Adrenal gland (tissue), 19 donors: ENCODE measurements at places on chromosomes 7 and 10. TPM values are rescaled to one million over a fixed set of nuclear protein-coding genes. Genes with fewer than 3 reads are reported as not detected.

DNA sequence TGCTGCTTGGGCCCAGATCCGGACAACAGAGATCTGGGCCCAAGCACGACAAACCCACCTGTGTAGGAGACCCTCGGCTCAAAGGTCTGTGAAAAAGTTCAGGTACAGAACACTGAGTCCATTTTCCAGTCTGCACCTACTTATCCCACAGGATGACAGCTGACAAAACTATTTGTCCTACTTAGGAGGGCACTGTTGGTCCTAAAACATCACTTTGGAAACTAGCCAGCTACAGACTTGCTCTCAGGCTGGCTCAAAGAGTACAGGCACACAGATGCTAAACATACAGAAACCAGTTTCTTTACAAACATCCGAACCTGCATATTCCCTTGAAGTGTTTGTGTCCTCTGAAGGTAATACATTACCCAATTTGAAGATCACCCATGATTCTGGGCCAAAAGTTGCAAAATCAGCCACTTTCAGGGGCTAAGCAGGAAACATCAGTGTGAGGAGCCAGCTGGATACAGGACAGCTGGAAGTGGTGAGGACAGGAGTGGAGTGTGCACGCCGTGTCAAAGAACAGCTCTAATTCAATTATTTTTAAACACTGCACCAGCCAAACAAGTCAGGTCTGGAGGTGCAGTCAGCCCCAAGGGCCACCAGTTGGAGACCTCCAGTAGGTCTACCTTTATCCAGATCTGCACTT, 88.5 kb downstream of the NOC3L start:
- peaks cover 30% of the 10 kb centered on the region for H3K4me1 ChIP-seq
- DNase-seq, result peak; percentile 20
- H3K4me3 ChIP-seq, result no peak overlapping the region
- no peaks in the 10 kb centered on the region for H3K36me3 ChIP-seq
- H3K27me3 ChIP-seq, result no peaks in the 10 kb centered on the region
- H3K27ac ChIP-seq, result no peak overlapping the region

DNA sequence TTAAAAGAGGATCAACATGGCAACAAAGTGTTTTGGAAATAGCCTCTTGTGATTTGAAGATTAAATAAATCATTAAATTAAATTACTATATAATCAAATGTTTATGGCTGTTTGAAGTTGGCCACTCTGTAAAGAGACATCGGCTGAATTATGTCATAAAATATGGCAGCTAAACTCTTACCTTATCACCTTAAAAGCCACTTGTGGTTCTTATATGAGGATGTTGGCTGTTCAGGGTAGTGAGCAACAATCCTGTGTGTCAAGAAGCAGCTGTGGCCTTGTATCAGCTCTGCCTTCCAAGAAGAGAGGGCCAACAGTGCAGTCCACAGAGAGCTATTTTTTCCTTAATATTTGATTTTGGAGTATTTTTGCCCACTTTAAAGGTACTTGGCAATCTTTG, 113.4 kb upstream of the CDK6 start:
- no peak overlapping the region for H3K4me3 ChIP-seq
- H3K27ac ChIP-seq, result no peak overlapping the region
- no peak for DNase-seq
- H3K27me3 ChIP-seq, result no peaks in the 10 kb centered on the region

Gene TEX36
- not detected for total RNA-seq

GRCh38 chr10:804191-804781, 114.8 kb upstream of the DIP2C start:
- H3K27me3 ChIP-seq, result no peaks in the 10 kb centered on the region
- peaks cover 10% of the 10 kb centered on the region for H3K4me1 ChIP-seq
- H3K36me3 ChIP-seq, result peaks cover 18% of the 10 kb centered on the region
- no peak overlapping the region for H3K27ac ChIP-seq
- peak; percentile 53 for DNase-seq

- H3K27me3 ChIP-seq, result no peaks in the 10 kb centered on the region
- H3K4me3 ChIP-seq, result no peak overlapping the region
- no peaks in the 10 kb centered on the region for H3K36me3 ChIP-seq
- H3K4me1 ChIP-seq, result no peaks in the 10 kb centered on the region
These were observed 125.3 kb upstream of the CELF2 start for GRCh38 chr10:10892290-10892875.

DNA sequence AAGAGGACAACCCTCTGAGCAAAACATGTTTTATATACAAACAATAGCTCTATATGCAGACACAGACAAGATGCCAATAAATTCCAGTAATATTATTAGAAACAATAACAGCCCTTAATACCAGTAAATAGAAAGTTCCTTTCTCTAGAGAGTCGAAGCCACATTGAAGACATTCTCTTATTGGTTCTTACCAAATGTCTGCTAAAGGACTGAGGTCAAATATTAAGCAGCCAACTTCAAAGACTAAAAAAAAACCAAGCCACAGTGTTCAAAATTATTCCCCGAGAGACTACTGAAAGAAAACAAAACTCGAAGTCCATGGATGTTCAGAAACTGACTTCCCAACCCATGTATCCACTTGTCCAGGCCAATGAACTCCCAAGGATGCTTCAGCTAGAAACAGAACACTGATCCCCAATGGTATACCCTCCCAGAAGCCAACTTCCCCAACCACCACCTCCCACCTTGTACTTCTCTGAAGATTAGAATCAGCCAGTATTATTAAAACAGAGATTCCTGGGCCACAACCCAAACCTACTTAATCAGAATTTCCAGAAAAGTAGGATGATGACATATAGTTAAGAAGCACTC, 51.9 kb downstream of the FAM13C start:
- H3K27me3 ChIP-seq, result no peaks in the 10 kb centered on the region
- H3K36me3 ChIP-seq, result no peaks in the 10 kb centered on the region
- H3K4me3 ChIP-seq, result no peak overlapping the region
- DNase-seq, result no peak
- no peak overlapping the region for H3K27ac ChIP-seq

Gene ADRA2A
- 4.0 TPM for total RNA-seq

- H3K36me3 ChIP-seq, result no peaks in the 10 kb centered on the region
- H3K4me3 ChIP-seq, result no peak overlapping the region
- no peak overlapping the region for H3K27ac ChIP-seq
- DNase-seq, result no peak
These were observed 8.8 kb downstream of the PFKP start for GRCh38 chr10:3076138-3076537.

DNA sequence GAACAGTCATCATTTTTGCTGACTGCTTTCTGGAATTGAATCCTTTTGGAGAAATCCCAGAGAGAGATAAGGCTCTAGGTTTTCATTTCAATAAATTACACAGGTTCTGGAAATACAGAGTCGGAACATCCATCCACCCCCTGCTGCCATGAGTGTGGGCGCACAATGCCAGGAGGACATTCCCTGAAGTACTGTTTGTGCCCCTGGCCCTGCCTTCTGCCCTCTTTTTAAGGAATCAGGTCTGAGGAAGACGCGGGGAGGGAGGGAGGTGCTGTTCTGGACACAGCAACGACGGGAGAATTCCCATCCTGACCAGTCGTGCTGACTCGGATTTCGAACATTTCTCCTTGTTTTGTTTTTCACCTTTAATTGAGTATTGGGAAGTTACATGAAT, 69.0 kb downstream of the SEC61G start:
- no peaks in the 10 kb centered on the region for H3K27me3 ChIP-seq
- H3K27ac ChIP-seq, result no peak overlapping the region
- H3K36me3 ChIP-seq, result no peaks in the 10 kb centered on the region
- H3K4me1 ChIP-seq, result no peaks in the 10 kb centered on the region
- H3K4me3 ChIP-seq, result no peak overlapping the region

DNA sequence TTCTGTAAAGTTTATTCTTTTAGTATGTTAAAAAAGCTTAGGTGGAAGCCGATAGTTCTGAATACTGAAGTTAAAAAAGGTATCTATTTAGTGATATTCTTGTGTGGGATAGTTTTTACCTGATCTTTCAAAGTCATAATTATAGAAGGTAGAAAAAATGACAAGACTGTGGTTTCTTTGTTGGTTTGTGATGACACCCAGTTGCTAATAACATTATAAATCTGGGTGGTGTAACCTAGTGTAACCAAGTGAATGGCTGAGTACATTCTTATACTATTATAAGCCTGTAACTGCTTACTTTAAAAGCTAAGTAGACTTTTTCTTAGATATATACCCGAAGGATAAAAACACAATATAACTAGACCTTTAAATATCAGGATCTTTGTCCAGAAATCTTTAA, 2.3 kb downstream of the CDK13 start:
- peak overlapping the region; percentile 90 for H3K4me3 ChIP-seq
- H3K27ac ChIP-seq, result no peak overlapping the region
- peaks cover 16% of the 10 kb centered on the region for H3K4me1 ChIP-seq
- H3K27me3 ChIP-seq, result no peaks in the 10 kb centered on the region
- DNase-seq, result no peak

Gene VSTM4
- total RNA-seq, result 101 TPM

DNA sequence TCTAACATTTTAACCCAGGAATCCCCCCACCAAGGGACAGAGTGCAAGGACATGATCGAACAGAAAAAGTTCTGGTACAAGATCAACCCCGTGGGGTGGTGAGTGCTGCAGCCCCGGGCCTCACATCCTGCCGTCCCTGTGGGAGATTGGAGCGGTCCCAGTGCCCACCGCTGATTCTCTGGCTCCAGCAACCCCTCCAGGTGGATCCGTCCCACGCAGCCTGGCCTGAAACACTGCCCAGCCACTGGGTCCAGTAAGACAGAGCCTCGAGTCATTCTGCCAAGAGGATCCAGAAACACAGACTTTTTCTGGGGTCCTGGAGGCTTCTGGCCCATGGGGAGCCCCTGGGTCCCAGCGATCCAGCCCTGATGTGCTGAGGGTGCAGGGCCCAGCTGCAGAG, 29.5 kb downstream of the GRIFIN start:
- no peak overlapping the region for H3K27ac ChIP-seq
- H3K27me3 ChIP-seq, result no peaks in the 10 kb centered on the region
- no peak overlapping the region for H3K4me3 ChIP-seq
- no peaks in the 10 kb centered on the region for H3K36me3 ChIP-seq
- peaks cover 2% of the 10 kb centered on the region for H3K4me1 ChIP-seq

DNA sequence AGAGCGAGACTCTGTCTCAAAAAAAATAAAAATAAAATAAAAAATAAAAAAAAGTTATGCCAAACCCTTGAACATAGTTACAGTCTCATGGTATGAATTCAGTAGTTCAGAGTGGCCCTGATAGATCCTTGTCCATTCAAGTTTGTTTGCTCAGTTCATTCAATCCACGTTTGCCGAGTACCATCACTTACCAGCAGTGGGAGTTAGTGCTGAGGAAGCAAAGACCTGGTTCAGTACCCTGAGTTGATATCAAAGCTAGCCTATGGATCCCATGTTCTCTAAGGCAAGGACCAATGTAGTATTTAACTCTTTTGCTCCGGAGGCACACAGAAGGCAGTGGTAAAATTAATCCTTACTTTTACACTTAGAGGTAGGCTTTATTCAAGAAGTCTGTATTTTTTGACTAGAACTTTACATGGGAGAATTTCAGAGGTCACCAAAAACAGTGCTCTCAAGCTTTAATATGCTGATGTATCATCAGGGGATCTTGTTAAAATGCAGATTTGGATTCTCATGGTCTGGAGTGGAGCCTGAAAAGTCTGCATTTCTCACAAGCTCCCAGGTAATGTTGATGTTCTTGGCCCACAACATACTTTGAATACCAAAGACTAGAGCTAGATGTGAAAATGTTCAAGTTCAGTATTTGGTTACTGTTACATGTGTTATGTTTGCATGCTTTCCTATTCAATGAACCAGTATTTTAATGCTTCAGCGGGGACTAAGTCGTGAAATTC, 38.1 kb upstream of the HBP1 start:
- H3K4me1 ChIP-seq, result no peaks in the 10 kb centered on the region
- no peak for DNase-seq
- H3K4me3 ChIP-seq, result no peak overlapping the region
- no peaks in the 10 kb centered on the region for H3K36me3 ChIP-seq
- no peak overlapping the region for H3K27ac ChIP-seq

GRCh38 chr7:76122516-76123239, 74.8 kb downstream of the MDH2 start:
- H3K4me1 ChIP-seq, result peaks cover 8% of the 10 kb centered on the region
- no peak for DNase-seq
- no peaks in the 10 kb centered on the region for H3K36me3 ChIP-seq
- no peak overlapping the region for H3K4me3 ChIP-seq
